HCT116 (cell line): ENCODE measurements at places on chromosomes 3 and 15.
A peak's percentile ranks its signal among the peaks of the same experiment; 100 is the strongest.

- no peak for DNase-seq
Observed at GRCh38 chr3:115217292-115217677, 70.2 kb upstream of the ZBTB20 start.

DNA sequence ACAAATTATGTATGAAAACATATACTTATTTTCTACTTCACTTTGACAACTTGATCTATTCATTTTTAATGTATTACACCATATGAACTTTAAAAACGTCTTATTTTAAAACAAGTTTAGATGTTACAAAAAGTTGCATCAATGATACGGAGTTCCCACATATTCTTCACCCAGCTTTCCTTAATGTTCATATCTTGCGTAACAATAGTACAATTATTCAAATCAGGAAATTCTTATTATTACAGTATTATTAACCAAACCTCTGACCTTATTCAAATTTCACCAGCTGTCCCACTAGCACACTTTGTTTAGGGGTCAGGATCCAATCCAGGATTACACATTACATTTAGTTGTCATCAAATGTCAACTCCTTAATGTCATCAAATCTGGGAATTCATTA, 12.9 kb upstream of the XRN1 start:
- no peak for DNase-seq

DNA sequence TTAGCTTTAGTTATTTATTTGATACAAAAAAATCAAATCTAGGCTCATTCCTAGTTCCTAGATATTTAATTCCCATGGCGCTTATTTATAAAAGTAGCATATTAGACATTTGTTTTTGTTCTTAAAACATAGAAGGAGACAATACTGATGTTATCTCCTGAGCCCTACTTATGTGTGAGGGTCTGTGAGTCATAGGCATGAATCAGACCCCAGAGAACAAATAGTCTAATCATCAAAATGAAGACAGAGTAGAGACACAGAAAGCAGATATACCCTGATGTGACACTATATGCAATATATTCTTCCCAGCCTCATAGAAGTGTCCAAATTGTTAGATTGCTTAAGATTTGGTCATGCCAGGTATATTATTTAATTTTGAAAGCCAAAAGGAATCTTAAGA, 44.9 kb downstream of the PEX5L start:
- DNase-seq = no peak

DNA sequence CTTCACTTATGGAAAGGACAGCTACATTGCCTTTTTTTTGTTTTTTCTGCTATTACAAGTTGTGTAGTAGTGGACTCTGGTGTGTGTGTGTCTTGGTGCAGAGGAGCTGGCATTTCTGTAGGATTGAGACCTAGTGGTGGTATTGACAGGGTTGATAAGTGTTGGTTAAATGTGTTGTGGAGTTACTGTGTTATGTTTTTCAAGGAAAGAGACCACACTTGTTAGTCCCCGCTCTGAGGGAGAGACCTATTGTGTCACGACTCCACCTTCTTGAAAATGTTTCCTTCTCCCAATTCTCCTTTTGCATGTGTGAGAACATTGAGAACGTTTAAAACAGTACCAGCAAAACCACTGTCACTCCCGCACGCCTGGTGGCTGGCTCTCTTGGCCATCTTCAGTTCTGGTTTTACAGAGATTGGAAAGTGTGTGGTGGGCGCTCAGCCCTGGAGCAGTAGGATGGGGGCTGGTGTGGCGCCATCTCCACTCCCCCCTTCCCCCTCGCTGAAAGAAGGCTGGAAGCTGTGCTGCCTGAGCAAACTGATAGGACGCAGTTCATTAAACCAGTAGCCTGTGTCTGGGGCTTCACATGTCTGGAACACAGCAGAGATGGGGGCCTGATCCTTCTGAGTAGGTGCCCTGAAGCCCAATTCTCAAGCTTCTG, 5.5 kb downstream of the KLF13 start:
- no peak for DNase-seq

GRCh38 chr3:88168171-88168570, 18.4 kb downstream of the C3orf38 start:
- DNase-seq = no peak

DNA sequence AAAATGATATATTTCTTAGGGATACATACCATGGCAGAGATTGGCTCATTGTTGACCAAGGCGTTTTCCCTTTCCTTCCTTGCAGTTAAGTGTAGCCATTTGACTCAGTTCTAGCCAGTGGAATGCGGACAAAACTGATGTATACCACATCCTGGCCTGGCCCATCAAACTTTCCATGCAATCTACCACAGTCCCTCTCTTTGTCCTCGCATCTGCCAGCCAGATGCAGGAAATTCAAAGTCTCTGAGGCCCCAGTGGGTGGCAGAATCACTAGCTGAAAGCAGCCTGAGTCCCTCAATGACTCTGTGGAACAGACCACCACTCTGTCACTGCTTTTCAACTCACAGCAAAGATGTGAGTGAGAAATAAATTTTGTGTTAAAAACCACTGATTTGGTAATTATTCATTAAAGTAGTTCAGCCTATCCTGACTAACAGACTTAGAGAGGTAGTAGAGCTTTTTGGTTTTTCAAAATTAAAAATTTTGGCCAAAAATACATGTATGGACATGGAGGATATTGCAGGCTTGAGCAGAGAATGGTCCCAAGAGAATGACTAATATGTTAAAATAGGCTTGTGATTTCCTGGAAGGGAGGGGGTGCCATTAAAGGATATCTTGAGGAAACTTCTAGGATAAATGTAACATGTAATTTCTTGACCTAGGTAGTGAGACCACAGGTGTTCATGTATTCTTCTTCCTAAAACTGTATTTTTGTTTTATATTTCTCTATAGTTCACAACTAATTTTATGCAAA, 10.9 kb downstream of the LRRFIP2 start:
- DNase-seq = no peak

DNA sequence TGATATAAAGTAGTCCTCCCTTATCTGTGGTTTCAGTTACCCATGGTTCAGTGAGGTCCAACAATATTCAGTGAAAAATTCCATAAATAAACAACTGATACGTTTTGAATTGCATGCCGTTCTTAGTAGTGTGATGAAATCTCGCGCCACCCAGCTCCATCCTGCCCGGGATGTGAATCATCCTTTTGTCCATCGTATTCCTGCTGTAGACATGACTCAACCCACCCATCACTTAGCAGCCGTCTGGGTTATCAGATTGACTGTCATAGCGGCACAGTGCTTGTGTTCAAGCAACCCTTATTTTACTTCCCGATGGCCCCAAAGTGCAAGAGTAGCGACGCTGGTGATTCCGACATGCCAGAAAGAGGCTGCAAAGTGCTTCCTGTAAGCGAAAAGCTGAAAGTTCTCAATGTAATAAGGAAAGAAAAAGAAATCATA, 48.0 kb upstream of the MEX3B start:
- DNase-seq = no peak

DNA sequence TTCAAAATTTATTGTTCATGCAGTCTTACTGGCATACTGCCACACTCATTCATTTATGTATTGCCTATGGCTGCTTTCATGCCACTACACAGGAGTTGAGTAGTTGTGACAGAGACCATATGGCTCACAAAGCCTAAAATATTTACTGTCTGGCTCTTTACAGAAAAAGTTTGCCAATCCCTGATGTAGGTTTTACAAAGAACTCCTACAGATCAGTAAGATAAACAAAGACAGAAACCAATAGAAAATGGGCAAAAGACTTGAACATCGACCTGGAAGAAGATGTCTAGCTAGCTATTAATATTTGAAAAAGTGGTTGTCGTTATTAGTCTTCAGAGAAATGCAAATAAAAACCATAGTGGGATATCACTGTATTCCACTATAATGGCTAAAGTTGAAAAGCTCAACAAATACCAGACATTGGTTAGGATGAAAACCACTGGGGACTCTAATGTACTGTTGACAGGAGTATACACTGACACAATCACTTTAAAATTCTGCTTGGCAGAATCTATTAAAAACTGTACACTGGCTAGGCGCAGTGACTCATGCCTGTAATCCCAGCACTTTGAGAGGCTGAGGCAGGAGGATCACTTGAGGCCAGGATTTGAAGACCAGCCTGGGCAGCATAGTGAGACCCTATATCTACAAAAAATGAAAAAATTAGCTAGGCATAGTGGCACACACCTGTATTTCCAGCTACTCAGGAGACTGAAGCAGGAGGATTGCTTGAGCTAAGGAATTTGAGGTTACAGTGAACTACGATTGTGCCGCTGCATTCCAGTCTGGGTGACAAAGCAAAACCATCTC, 87.7 kb downstream of the NEO1 start:
- DNase-seq = no peak

DNA sequence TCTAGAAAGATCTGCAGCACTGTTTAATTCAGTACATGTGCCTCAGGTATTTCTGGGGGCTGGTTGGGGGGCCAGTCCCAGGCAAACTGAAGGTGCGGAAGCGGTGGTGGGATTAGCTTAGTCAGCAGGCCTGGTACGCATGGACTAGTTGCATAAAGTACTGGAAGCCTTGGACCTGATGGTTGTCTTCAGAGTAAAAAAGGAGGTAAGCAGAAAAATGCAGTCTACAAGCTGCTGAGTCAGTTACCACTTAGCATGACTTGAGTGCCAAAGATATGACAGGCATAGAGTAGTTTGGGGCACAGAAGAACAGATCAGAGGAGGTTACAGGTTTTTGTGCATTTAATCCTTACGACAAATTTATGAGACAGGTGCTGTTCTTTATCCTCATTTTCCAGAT, 19.9 kb upstream of the GOLGA8J start:
- no peak for DNase-seq

- no peak for DNase-seq
Observed at GRCh38 chr15:49693498-49693897, 72.7 kb downstream of the DTWD1 start.

- DNase-seq = no peak
Observed at GRCh38 chr3:115322901-115323300, 175.8 kb upstream of the ZBTB20 start.

- peak; percentile 40 for DNase-seq
Observed at GRCh38 chr3:58531956-58532355, 5.0 kb downstream of the ACOX2 start.

DNA sequence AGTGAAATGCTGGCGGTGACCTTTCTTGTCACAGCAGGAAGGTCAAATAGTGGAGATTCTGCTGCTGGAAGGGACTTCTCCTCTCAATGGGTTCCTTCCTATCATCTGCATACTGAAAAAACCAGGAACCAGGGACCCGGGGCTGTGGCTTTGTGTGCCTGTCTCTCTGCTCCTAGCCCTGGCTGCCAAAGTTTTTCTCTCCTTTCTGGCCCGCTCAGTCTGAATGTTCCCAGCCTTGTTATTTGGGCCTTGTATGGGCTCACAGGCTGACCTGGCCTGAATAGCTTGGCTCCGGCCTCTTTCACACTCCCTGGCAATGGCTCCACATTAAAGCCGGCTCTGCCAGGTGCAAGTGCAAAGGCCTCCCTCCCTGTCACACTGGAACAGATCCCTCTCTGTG, 94.7 kb downstream of the LRIG1 start:
- DNase-seq = no peak

DNA sequence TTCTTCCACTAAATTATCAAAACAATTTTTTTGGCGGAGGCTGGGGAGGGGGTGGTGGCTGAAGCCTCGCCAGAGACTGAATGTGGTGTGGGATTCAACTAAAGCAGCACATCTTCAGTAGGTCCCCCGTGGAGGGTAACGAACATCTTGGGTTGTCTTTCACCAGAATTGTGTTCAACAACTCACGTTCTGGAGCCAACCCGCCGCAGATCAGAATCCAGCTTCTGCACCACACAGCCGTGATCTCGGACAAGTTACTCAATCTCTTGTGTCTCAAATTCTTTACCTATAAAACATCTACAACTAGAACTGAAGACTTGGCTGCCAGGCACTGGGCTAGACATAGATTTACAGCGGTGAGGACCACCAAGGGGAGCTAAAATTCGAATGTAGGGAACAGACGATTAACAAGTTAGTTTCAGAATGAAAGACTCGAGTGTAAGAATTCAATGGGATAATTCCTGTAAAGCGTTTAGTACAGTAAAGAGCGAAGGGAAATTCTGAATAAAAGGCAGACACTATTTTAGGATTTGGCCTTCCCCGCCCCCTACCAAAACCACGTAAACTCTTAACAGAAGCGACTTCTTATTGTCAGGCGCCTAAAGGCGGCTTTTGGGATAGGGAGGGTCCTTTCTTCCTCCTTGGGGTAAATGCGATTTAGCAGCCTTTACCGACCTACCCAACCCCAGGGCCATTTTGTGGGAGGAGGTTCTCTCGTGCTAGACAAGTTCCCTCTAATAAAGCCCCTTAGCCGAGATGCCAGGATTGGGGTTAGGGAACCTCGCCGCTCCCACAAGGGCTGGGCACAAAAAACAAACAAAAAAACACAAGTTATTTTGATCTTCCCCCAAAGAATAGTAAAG, 697 bp upstream of the RAB5A start:
- no peak for DNase-seq

GRCh38 chr3:125436921-125437320, 61.8 kb upstream of the ZNF148 start:
- DNase-seq = no peak

DNA sequence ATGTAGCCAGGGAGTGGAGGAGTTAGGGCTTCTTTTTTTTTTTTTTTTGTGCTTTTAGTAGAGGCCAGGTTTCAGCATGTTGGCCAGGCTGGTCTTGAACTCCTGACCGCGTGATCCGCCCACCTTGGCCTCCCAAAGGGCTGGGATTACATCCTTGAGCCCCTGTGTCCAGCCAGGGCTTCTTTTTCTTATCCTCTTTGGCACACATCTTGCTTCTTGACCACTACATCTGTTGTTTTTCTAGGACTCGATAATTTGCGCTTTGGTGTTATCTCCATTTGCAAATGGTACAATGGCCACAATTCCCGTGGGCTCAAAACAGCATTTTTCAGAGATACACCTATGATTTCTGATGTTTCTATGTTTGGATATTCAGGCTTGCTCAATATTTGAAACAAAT, 4.2 kb downstream of the SKIL start:
- DNase-seq = no peak

DNA sequence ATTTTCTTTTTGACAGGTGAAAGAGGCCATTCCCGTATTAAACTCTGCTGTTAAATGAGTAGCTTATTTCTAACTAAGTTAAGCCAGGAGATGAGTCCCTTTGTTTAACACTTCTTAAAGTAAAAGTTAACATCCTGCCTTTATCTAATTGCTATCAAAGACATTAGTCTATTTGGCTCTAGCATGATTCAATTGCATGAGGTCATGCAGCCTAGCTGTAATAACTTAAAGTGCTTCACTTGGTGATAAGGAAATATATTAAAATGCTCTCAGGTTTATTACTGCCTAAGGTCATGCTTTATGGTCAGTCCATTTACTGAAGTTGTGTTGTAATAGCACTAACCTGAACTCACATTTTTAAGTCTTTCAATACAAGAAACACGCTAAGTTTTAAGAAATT, 82.3 kb upstream of the MLF1 start:
- no peak for DNase-seq

DNA sequence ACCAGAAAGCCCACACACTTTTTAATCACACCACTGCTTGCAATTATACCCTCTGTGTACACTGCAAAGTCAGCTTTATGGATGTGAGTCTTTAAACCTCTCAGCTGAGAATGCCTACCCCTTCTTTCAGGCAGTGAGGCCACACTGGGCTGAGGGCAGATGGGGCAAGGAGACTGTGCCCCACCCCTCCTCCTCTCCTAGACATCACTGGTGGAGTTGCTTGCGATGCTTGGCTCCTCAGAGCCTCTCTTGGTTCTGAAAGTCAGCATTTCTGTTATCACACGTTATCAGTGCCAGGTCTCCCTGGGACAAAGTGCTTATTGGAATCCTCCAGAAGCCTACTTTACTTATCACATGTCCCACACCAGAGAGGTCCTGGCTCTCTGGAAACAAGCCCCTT, 128.2 kb downstream of the ZNF621 start:
- DNase-seq = no peak

- no peak for DNase-seq
Observed at GRCh38 chr3:50676031-50676705, 1.4 kb downstream of the DOCK3 start.
